ENCODE measurements at places on chromosomes 3 and 15.

GRCh38 chr15:69704700-69705099, 252.1 kb downstream of the RPLP1 start:
- no peak for DNase-seq

DNA sequence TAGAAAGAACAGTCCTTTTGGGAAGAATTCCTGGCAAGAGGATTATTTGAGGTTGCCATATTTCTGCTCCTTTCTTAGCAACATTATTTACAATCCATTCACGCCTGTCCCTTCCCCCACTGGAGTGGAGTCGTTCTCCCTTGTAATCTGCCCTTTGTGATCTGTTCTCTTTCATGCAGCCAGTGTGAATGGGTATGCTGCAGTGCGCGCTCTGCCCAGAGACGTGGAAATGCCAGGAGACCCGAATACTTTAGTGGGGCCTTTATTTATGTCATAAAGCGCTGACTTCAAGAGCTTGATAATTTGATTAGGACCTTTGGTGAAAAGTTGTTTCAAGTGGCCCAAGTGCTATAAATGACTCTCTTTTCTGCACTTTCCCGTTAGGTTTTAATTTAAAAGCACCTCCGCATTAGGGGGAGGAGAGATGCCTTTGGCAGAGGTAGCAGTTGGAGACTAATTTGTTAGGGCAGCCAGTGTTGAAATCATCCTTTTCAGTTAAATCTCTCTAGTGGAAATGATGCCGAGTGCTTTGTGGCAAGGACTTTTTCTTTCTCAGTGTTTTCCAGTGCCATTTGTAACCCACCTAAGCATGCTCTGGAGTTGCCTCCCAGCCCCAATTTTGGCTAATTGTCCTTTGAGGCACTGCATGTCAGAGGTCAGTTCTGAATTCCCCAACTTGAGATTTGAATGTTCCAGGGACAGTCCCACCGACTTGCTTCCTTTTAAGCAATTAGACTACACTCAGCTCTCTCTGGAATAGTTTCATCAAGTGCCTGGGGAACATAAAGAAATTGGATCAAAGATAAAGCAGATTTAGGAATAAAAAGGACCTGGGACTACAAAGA, 52.4 kb downstream of the PSMD6 start:
- no peak for DNase-seq

DNA sequence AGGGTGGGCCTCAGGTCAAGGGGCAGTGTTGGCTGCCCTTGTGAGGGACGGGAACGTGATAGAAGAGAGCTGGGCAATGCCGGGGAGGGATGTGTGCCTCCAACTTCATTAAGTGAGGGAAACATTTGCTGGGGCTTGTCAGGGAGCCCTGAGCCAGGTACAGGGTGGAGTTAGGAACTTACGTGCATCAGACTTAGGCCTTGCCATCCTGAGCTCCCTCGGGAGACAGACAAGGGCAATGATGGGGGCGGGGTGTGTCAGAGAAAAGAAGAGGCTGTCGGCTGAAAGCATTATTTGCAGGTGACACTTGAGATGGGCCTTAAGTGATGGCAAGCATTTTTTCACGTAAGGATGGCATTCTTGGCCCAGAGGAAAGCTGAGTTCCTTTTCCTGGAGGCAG, 1.6 kb downstream of the FAM131A start:
- DNase-seq = no peak

- peak; percentile 58 for DNase-seq
These were observed 66.6 kb downstream of the ARIH1 start for GRCh38 chr15:72540606-72541237.

- DNase-seq = no peak
These were observed 395.5 kb upstream of the KCNMB2 start for GRCh38 chr3:178140531-178141304.

- no peak for DNase-seq
These were observed 12.7 kb upstream of the FAM240A start for GRCh38 chr3:46599590-46599989.

DNA sequence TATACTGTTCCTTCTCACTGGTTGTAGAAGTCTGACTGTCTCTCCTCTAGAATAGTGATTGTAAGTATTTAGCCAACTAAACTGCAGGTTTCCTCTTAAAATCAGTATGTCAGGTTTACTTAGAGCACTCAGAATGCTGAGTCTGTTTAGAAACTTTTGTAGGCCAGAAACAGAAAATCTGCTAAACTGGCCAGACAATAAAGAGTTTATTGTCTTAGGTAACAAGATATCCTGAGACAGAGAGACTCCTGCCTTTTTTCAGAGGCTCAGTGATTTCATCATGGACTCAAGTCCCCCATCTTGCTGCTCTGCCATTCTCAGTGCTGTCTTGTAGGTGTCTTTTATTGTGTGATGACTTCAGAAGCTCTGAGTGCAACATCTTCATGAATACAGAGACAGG, 279.0 kb downstream of the MFSD1 start:
- DNase-seq = no peak

GRCh38 chr3:196124608-196125007, 42.7 kb upstream of the TFRC start:
- peak; percentile 40 for DNase-seq

DNA sequence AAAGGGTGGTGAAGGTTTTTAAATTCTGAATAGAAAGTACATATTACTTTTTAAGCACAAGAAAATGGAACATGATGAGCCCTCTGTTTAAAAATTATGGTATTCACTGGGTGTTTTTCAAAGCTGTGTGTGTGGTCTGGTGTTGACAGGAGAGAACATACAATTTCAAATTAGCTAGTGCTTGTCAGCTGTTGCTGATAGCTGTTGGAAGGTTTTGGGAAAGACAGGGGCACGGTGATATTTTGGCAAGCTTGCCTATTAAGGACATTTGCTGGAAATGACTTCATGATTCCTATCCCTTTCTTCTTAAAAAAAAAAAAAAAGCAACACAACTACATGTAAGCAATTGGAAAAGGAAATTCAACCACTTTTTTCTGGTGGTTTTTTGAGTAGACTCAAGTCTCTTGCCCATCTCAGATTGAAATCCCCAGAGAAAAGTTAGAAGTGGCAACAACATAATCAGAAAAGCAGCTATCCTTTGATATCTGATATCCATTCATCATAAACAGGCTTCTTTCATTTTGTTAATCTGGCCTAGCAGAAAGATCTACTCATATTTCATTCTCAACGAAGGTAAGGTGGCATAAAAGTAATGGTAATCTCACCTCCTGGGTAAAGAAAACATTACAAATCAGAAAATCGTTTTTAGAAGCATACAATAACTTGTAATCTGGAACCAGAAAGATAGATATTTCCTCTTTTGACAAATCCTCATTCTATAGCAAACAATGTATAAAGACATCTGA, 130.0 kb downstream of the RBMS3 start:
- DNase-seq = peak; percentile 64

DNA sequence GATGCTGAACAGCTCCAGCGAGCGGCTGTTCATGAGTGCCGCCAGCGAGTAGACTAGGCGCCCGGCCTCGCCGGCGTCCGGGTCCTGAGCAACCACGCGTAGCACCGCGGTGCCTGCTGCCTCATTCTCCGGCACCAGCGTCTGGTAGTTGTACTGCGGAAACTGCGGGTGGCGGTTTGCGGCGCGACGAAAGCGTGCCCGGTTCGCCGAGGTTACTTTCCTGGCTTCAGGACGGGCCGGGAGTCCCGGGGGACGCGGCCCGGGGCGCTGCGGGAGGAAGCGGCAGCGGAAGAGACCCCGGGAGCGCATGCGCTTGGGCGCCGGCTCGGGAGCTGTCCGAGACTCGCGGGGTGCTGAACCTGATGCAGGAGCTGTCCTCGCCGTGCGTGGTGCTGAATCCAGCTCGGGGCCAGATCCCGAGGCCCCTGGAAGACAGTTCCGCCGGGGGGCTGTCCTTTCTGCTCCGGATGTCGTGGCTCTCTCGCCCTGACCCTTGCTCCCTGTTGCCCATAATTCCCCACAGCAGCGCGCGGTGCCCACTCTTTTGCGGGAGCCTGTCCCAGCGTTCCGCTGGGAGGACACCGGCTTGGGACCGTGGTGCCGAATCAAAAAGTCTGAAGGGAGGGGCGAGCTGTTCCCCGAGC, 1.1 kb downstream of the CELSR3 start:
- no peak for DNase-seq

DNA sequence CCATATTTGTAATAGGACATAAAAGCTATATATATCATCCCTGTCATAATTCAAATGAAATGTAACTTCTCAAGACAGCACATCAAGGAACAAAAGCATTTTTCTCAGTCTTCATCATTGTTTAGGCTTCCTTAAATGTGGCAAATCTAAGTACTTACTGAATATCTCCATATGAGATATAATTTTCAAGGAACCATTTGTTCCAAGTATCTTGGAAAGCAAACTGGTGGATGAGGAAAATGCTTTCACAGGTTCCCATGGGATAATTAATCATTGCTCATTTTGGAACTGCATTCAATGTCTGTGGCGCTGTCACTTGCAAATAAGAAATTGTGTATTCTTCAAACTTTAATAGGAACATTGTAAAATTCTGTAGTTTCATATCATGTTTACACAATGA, 52.6 kb upstream of the ZNF385D start:
- no peak for DNase-seq

DNA sequence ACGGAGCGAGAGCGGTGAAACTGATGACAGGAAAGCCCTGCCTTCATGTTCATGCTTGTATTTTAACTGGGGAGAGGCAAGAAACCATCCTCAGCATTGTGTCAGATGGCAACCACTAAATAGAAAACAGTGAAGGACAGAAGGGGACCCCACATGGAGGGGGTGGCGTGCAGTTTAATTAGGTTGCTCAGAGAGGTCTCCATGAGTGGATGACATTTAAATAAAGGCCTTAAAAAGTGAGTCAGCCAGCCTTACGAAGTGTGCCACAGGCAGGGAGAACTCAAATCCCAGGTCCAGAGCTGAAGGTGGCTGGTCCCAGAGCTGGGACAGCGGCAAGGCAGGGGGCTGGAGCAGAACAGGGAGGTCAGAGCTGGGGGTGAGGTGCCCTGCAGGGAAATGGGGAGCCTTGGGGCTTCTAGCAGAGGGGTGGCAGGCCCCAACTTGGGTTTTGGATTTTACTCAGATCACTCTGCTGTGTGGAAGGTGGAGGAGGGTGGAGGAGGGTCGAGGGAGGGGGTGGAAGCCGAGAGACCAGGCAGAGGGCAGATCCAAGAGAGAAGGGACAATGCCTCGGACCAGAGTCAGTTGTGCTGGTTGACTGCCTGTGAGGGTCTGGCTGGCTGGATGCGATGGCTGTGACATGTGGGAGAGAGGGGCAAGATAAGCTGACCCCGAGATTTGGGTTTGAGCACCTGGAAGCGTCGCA, 73.7 kb downstream of the KLF13 start:
- DNase-seq = no peak

DNA sequence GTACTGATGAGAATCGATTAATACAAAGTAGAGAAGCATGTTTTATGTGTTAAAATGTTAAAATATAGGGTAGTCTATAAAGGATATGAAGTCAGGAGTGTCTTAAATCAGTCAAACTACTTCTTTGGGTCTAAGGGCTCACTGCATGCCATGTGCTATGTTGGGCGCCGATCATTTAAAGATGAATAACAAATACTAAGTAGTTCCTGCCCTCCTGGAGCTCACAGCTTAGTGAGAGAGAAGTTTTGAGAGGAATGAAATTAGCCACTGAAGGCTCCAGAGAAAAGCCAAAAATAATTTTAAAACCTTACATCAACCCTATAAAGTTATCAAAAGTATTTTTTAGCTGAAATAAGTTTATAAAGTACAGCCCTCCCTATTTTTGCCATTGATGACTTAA, 44.5 kb downstream of the BLM start:
- no peak for DNase-seq

- DNase-seq = no peak
These were observed 38.7 kb downstream of the ZBTB38 start for GRCh38 chr3:141407047-141407446.

- DNase-seq = no peak
These were observed 61.6 kb downstream of the OTOL1 start for GRCh38 chr3:161558236-161558635.

- DNase-seq = no peak
These were observed 31.1 kb downstream of the SERP1 start for GRCh38 chr3:150515210-150515609.

GRCh38 chr3:168645180-168645579, 549.5 kb upstream of the GOLIM4 start:
- no peak for DNase-seq

- DNase-seq = no peak
These were observed 67.8 kb upstream of the ATP10A start for GRCh38 chr15:25930931-25931330.

GRCh38 chr15:85005746-85006145, 24.1 kb downstream of the PDE8A start:
- DNase-seq = no peak

- DNase-seq = no peak
These were observed 33.4 kb upstream of the CRBN start for GRCh38 chr3:3212781-3213440.

- DNase-seq = no peak
These were observed 129.0 kb upstream of the LRRFIP2 start for GRCh38 chr3:37303416-37303815.

DNA sequence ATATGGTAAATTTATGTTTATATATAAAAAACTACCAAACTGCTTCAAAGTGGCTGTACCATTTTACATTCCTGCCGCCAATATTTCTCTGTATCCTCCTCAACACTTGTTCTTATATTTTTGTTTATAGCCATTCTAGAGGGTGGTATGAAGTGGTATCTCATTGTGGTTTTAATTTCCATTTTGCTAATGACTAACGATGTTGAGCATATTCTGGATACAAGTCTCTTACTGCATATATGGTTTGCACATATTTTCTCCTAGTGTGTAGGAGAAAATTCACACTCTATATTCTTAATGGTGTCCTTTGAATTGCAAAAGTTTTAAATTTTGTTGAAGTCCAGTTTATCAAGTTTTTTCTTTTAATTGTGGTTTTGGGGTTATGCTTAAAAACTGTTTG, 15.1 kb downstream of the NMD3 start:
- DNase-seq = no peak

GRCh38 chr3:169256027-169256426, 407.5 kb downstream of the MECOM start:
- DNase-seq = no peak

DNA sequence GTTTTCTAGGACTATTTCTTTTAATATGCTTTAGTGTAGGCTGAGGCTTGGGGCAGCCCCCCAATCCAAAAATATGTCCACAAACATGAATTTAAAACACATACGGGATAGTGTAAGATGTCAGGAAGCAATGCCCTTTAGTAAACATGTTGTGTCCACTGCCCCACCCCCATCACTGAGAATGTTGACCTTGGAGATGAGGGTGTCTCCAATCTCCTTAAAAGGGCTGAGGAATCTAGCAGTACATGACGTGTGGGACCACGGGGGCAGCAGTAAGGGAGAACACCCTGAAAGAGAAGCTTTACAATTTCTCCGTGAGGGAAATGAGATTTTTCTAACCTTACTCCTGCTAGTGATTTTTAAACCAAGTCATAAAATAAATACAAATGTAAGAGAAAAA, 84.7 kb downstream of the SQOR start:
- DNase-seq = no peak

- no peak for DNase-seq
These were observed 3.9 kb downstream of the UPK1B start for GRCh38 chr3:119177321-119177720.

DNA sequence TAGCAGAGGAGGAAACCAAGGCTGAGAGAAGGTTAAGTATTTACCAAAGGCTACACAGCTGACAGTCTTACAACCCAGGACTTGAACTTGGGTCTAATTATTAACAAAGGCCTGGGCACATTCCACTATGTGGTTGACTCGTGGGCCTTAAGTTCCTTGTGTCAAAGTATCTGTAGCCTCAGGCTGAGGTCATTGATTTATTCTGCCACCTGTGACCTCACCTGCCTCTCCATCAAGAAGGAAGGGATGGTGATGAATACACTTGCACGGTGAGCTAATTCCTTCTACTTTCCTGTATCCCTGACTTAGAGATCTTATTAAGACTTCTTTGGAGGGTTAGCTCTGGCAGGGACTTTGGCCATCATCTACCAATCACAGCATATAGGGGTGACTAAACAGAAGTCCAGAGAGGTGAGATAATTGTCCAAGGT, 19.9 kb upstream of the LRRC58 start:
- no peak for DNase-seq
